ENCODE measurements at places on chromosomes 2 and 18. TPM values are rescaled to one million over a fixed set of nuclear protein-coding genes. Genes with fewer than 3 reads are reported as not detected.

The CAVIN2 gene
- 16.4 TPM for total RNA-seq

- DNase-seq = no peak
Measured at GRCh38 chr2:223591596-223591995, 10.6 kb downstream of the SCG2 start.

DNA sequence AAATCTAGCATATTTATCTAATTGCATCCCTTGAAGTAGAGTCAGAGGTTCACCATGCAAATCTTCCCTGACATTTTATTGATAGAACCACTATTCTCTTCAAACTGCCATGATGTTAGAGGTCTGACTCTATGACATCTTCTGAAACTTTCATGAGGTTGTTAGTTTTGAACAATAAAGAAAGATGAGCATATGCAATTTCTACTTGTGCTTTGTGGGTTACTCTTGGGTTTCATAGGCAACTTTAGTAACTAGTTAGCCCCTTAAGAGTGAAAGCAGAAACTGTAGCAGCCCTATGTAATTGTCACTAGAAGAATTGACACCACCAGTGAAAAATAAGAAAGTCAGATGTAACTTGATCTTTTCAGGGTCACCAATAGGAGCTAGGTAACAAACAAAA, 53.1 kb upstream of the ZEB2 start:
- no peak for DNase-seq

- DNase-seq = no peak
Measured at GRCh38 chr2:46072101-46072820, 224.9 kb upstream of the EPAS1 start.

The MC5R gene
- total RNA-seq = 1.7 TPM

The TDRD15 gene
- 5.3 TPM for total RNA-seq

DNA sequence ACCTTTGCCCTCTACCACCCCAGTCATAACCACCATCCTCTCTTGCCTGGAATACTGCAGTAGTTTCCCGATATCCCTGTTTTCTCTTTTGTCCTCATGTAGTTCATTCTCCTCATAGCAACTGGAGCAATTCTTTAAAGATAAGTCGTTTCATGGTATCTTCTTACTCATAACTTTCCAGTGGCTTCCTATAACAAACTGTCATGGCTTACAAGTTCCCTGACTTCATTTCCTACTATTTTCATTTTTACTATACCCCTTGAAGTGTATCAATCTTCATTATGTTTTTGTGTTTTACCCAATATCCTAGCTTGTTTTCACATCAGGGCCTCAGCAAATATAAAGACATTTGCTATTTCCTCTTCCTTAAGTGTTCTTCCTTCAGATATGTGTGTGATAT, 83.7 kb upstream of the PROKR1 start:
- no peak for DNase-seq

DNA sequence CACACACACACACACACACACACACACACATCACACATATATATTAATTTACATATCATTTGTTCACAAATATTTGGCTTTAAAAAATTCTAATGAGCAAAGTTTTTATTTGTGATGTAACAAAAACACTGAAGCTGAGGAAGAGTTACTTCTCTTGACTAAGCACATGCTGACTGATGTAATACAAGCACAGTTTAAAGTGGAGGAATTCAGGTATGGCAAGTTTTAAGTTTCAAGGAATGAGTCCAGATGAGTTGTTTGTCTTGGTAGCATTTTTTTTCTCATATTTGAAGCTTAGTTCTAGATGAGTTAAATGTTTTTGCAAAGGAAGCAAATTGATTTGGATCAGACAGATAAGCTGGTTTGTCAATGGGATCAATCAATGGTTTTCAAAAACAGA, 20.2 kb upstream of the CALCRL start:
- DNase-seq = peak; percentile 20

DNA sequence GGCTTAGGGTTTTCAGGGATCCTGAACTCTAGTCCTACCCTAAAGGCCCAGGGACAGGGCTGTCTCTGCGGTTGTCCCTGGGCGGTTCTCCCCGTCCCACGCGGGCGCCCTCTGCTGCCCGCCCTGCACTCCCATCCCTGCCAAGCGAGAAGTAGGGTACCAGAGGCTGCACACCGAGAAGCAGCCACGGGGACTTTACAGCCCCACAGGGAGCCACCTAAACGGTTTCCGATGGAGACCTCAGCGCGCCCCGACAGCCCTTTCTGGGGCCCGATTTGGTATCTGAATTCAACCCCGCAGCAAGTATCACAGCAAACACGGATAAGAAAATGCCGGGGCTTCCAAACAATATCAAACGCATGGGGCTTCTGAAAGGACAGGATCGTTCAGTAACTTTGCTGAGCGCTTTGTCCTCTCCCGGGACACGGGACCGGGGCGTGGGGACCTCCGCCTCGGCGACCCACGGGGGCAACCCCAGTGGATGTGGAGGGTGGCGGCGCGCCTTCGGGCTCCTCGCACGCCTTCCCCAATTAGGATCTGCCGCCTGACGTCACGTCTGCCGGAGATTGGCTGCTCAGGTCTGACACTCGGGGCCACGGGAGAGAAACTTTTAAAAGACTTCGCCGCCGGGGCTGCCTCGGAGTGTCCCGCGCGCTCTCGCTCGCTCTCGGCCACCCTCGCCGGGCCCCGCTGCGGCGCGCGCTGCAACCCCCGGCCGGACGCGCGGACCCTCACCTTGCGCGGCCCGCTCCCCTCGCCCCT, at the start of gene LTBP1:
Gene LTBP1 (plus strand): TSS at position 640 of the 762 bp plus-strand sequence. CDS start 372 bp downstream, outside the sequence.
- DNase-seq = peak; percentile 88

The ASXL3 gene
- total RNA-seq = 15.9 TPM

GRCh38 chr2:221205103-221205673, 366.9 kb downstream of the EPHA4 start:
- DNase-seq = no peak

DNA sequence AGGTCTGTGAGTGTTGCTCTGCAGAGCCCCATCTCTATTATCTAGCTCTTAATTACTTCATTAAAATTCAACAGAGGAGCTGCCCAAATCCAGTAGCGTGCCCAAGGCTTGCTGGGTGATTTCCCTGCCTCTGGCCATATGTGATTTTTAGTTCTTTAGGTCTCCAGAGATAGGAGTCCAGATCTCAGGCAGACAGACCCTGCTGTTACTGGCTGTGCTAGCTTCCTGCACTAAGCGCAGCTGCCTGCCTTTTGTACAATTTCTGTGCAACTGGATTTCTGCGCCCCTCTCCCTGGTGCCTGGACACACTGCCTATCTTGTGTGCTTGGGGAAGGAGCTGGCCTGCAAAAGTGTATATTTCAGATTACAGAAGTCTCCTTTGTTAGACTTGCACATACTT, 136.5 kb downstream of the TDRD15 start:
- DNase-seq = no peak

The GDF7 gene
- 11.8 TPM for total RNA-seq

DNA sequence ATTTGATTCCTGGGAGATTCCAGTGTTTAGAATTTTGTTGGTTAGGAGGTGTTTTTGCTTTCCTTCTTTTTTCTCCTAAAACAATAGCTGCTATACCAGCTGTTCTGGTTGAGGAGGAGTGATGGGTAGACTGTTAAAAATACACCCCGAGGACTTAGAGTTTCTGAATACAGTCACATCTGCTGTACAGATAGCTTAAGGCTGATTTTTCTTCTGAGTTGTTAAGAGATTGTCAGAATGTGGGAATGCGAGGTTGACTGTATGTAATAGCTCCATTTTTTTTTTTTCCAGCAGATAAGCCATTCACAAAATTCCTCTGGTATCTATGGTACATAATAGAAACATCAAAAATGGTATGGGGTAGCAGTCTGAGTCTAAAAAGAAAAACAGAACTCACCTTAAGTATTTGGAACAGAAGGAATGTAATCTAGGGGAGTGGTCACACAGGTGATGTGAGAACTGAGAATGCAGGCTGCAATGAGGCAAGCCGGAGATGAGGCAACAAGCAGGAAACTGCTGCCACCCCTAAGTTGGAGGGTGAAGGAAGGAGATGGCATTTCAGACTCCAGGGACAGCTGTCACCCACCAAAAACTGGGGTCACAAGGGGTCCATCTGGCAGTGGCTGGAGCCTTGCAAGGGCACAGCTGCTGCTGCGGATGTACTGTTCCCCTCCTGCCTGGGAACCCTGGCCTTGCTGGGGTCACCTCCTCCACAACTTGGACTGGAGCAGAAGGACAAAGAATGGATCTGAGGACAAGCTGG, 2.4 kb downstream of the DGKD start:
- peak; percentile 34 for DNase-seq

DNA sequence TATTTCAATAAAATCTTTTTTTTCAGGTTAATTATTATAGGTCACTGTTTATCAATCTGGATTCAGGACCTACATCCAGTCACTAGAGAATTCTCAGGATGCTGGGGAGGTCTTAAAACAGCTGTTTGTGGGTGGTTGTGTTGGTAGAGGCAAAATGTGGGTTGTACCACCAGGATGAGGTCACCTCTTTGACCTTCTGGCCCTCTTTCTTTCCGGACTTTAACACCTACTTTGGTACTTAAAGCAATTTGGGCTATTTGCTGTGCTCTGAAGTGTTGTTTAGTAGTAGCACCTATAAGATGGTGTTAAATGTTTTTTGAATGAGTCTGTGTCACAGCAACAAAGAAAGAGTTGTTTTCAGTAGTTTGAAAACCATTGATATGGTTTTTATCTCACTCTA, 14.6 kb downstream of the EML4 start:
- no peak for DNase-seq

DNA sequence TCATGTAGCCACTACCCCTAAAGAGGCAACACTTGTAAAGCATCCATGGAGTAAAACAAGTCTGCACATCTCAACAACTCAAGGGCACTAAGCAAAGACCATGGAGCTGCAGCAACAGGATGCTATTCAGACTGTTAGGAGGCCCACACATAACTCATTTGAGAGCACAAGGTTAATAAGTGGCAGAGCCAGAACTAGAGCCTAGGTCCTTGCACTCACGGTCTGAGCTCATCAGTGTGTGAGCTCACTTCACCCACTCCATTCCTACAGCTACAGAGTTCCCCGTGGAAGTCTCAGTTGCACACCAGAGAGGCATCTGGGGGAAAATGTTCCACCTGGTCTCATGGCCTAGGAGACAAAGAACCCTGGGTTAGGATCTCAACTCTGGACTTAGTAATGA, 35.0 kb downstream of the TTC32 start:
- DNase-seq = no peak

- DNase-seq = no peak
Measured at GRCh38 chr2:86038291-86039081, 67.2 kb downstream of the POLR1A start.

The ZBTB7C gene
- 1.7 TPM for total RNA-seq

GRCh38 chr2:55431982-55432627, 12.4 kb upstream of the CCDC88A start:
- peak; percentile 47 for DNase-seq

The SIGLEC15 gene
- total RNA-seq = 1.2 TPM

The MROH2A gene
- total RNA-seq = not detected

The TMEM247 gene
- total RNA-seq = not detected

The DSG3 gene
- 34.7 TPM for total RNA-seq

DNA sequence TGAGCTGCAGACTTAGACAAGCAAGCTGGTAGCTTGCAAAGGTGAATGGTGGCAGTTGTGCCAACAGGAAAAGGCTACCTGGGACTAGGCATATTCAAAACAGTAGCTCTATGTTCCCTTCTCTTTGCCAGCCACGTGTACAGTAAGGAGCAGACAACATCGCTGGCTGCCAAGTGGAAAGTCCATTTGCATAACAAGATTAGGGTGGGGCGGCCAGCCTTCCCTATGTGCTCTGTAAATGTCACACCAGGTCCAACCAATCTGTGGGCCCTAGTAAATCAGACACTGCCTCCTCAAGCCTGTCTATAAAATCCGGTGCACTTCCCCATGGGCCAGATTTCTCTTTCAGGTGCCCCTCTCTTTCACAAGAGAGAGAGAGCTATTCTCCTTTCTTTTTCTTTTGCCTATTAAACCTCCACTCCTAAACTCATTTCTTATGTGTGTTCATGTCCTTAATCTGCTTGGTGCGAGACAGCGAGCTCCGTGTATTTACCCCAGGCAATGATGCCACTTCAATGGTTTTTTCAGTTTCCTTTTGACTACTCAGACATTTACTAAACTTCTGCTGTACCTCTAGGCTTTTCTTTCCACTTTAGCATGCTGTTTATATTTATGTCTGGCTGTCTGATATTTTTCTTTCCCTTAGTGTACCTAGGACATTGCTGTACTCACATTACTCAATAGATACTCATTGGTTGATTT, 297.4 kb upstream of the GCFC2 start:
- no peak for DNase-seq

The CAPN14 gene
- total RNA-seq = 0.96 TPM

DNA sequence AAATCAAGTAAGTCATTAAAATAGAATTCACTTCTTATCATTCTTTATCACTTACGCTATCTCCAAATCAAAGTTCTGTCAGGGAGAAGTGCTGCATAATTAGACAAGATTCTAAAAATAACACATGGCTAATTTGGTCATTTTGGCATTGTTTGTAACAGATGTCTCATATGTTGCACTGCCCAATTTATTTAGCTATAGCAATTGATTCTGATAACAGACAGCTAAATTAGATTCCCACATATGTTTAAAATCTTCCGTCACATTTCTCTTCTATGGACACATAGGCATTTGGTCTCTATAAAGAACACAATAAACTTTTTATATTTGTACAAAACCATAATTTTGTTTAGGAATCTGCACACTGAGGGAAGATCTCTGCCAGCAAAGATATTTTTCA, 644.5 kb upstream of the VRK2 start:
- DNase-seq = no peak

DNA sequence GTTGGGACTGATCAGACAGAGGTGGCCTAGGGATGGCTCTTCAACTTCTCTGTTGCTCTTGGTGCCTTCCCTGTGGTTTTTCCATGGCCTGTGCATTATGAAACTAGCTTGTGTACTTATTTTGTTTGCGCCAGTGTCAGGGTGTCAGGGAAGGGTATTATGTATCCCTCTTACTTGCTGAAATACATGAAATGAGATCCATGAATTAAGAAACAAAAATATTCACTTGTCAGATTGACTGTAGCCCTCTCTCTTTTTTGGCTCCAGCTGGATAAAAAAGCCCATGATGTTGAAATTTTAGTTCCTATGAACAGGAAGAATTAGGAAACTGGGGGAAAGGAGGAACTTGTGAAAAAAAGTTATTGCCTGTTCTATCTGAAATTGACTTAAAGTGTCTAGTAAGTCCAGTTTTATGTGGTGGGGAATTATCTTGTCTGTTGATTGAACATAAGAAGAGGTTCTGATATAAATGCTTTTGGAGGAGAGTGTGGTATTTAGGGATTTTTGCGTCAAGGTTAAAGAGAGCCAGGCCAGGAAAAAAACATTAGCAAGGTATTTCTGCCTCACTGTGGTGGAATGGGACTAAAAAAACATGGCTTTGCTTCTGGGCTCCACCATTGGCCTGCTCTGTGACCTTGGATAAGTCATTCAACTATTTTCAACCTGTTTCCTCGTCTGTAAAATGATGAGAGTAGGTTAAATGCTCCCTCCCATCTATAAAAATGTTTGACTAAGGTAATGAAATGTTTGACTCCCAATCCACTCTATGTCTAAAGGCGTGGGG, 12.0 kb downstream of the UGP2 start:
- peak; percentile 22 for DNase-seq

The REEP1 gene
- total RNA-seq = 4.1 TPM

GRCh38 chr2:232343821-232344220, 34.7 kb upstream of the ALPP start:
- no peak for DNase-seq
